Lung (tissue), 17 donors: ENCODE measurements at places on chromosomes 5 and 9.

DNA sequence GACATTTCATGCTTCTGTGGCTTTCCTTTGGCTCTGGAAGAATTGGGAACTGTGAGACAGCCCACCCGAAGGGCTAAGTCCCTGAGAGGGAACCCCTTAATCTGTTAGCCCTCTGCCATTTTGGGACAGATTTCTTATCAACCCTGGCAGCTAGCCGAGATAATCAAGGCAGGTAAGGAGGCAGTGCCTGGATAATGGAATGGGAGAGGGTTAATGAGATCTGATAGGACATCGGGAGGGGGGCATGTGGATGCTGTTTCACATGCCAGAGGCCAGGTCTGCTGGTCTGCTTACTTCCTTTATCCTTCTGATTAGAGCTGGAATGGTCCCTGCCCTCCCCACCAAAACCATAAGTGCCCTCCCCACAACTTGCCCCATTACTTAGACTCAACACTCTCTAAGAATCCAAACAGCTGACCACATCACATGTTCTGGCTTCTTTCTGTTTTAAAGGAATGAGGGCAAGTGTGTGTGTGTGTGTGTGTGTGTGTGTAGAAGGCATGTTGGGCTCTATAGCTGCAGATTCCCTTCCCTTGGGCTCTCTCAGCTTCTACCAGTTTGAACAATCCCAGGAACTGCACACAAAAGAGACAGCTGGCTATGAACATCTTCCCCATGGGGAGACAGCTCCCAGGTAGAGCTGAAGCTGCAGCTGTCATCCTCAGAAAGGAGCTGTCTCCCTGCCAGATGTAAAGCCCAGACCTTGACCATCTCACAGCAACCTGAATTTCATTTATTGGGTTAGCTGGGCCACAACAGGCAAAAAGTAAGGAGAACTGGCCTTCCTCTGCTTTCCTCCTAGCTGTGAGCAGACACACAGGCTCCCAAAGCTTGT lies 221.3 kb downstream of the PIK3R1 start:
- H3K27ac ChIP-seq = no peak overlapping the region
- no peak overlapping the region for H3K4me3 ChIP-seq
- H3K27me3 ChIP-seq = no peaks in the 10 kb centered on the region
- H3K36me3 ChIP-seq = no peaks in the 10 kb centered on the region
- DNase-seq = no peak

GRCh38 chr5:81553567-81554212 lies 159.8 kb upstream of the ACOT12 start:
- no peaks in the 10 kb centered on the region for H3K36me3 ChIP-seq
- peak; percentile 58 for DNase-seq
- H3K4me3 ChIP-seq = no peak overlapping the region
- H3K4me1 ChIP-seq = no peaks in the 10 kb centered on the region
- no peaks in the 10 kb centered on the region for H3K27me3 ChIP-seq

GRCh38 chr5:101288633-101289032 lies 385.6 kb upstream of the ST8SIA4 start:
- no peaks in the 10 kb centered on the region for H3K36me3 ChIP-seq
- H3K27ac ChIP-seq = no peak overlapping the region
- DNase-seq = no peak
- H3K27me3 ChIP-seq = no peaks in the 10 kb centered on the region
- no peaks in the 10 kb centered on the region for H3K4me1 ChIP-seq
- no peak overlapping the region for H3K4me3 ChIP-seq

DNA sequence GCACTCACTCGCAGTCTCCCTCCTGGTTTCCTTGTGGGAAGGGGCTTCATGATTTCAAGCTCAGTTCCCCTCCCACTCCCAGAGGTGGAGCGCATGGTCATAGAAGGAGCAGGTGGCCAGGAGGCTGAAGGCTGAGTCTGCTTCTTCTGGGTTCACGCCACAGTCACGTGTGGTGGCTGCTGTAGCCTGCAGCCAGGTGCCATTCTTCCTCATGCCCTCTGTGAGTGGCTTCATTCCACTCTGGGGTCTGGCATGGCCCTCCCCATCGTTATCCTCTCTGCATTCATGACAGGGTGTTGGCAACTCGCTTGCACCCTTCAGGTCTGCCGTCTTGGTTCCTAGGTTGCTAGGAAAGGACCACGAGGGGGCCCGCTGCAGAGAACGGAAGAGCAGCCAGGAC lies 3.5 kb downstream of the MRPL41 start:
- no peaks in the 10 kb centered on the region for H3K27me3 ChIP-seq
- no peak overlapping the region for H3K27ac ChIP-seq
- peaks cover 7% of the 10 kb centered on the region for H3K36me3 ChIP-seq
- H3K4me1 ChIP-seq = peaks cover 2% of the 10 kb centered on the region

DNA sequence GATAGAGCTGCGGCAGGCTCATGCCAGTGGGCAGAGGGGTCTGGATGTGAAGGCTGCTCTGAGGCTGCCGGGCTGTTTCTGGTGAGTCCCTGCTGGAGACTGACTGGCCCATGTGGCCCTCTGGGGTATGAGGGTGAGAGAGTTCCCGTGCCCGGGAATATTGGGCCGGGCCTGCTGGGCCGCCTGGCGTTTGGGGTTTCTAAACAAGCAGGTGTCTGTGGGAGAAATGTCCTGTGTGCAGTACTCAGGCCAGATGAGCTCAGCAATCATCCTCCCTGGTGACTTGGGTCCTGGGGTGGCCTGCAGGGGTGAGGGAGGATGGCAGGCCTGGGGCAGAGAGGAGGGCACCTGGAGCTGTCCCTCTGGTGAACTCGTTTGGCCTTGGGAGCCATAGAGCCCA lies 74.9 kb downstream of the MACROH2A1 start:
- DNase-seq = no peak
- no peaks in the 10 kb centered on the region for H3K27me3 ChIP-seq
- H3K4me1 ChIP-seq = no peaks in the 10 kb centered on the region

DNA sequence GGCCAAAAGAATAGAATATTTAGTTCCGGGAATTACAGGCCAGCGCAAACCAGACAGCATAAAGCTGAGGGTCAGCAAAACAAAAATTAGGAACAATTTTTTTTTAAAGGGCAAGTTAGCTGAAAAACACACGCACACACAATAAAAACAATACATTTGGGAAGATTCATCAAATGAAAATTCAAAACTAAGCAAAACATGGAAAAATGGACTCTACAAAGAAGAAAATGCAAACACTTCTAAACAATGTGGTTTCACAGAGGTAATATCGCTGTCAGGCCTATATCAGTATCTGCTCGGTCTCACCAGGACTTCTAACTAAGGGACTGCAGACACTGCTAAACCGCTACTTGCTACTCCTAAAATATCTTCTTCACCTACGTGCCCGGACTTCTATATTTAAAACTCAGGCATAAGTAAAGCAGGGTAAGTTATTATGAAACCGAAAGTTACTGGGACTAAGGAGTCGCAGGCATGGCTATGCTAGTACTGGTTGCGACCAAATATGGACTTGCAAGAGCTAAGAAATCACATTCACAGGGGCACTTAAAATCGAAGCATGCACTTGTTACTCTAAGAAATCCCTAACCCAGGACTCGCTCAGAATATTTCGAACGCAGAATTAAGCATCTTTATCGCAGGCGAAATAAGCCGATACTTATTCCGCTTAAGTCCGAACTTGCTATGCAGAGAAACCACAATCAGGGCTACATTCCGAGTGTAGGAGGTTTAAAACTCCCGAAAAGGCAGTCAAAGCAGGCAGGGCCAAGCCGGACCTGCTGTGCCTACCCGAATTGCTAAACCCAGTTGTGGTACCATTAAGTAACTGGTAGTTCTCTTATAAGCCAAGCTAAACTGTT lies 2.3 kb downstream of the ANXA2R start:
- peak overlapping the region; percentile 58 for H3K27ac ChIP-seq
- DNase-seq = peak; percentile 76
- peak overlapping the region; percentile 44 for H3K4me3 ChIP-seq
- H3K4me1 ChIP-seq = peaks cover 3% of the 10 kb centered on the region
- H3K27me3 ChIP-seq = peaks cover 85% of the 10 kb centered on the region
- H3K36me3 ChIP-seq = no peaks in the 10 kb centered on the region

DNA sequence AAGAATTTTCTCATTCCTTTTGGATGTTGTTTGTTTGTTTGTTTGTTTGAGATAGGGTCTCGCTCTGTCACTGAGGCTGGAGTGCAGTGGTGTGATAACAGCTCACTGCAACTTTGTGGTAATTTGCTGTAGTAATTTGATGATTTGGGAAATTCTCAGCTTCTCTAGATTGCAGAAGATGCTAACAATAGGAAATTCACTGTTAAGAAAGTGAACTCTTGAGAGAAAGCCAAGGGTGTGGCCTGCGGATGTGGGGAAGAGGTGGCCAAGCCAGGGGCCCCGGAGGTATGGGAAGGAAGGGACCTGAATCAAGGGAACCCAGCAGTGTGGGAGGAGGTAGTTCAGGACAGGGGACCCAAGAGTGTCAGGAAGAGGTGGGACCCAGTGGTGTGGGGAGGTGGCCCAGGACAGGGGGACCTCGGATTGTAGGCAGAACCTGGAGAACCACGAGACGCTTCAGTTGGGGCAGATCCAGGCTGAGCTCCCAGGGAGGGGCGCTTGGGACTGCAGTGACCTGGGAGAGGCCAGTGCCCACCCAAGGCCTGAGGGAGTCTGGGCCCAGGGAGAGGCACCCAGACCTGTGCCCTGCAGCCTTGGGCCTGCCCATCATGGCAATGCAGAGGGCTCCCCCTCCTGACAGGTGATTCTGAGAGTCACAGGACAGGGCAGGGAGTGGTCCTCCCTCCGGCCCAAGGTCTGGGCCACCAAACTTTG lies 5.6 kb upstream of the LCN2 start:
- H3K27ac ChIP-seq = no peak overlapping the region
- no peaks in the 10 kb centered on the region for H3K27me3 ChIP-seq
- no peak for DNase-seq
- peaks cover 2% of the 10 kb centered on the region for H3K4me1 ChIP-seq
- no peak overlapping the region for H3K4me3 ChIP-seq

GRCh38 chr5:169190849-169191248 lies 110.1 kb downstream of the SLIT3 start:
- DNase-seq = no peak
- H3K27ac ChIP-seq = no peak overlapping the region
- H3K36me3 ChIP-seq = no peaks in the 10 kb centered on the region
- H3K27me3 ChIP-seq = no peaks in the 10 kb centered on the region

- H3K36me3 ChIP-seq = no peaks in the 10 kb centered on the region
- peak overlapping the region; percentile 26 for H3K27ac ChIP-seq
- H3K4me3 ChIP-seq = no peak overlapping the region
- no peaks in the 10 kb centered on the region for H3K27me3 ChIP-seq
- no peak for DNase-seq
Observed at GRCh38 chr5:126851501-126852011, 74.6 kb downstream of the LMNB1 start.

- peaks cover 3% of the 10 kb centered on the region for H3K36me3 ChIP-seq
- peak within 1 kb of the TSS; percentile 66 for H3K4me3 ChIP-seq
- no peaks in the 10 kb centered on the region for H3K27me3 ChIP-seq
Observed at GRCh38 chr5:177592010-177592834, at the start of gene TMED9. TMED9 (plus strand) TSS chr5:177592203; CDS start chr5:177592215, 12 bp downstream.

- DNase-seq = no peak
- H3K36me3 ChIP-seq = no peaks in the 10 kb centered on the region
- H3K4me3 ChIP-seq = no peak overlapping the region
Observed at GRCh38 chr5:178335302-178336030, 102.9 kb upstream of the PHYKPL start.

DNA sequence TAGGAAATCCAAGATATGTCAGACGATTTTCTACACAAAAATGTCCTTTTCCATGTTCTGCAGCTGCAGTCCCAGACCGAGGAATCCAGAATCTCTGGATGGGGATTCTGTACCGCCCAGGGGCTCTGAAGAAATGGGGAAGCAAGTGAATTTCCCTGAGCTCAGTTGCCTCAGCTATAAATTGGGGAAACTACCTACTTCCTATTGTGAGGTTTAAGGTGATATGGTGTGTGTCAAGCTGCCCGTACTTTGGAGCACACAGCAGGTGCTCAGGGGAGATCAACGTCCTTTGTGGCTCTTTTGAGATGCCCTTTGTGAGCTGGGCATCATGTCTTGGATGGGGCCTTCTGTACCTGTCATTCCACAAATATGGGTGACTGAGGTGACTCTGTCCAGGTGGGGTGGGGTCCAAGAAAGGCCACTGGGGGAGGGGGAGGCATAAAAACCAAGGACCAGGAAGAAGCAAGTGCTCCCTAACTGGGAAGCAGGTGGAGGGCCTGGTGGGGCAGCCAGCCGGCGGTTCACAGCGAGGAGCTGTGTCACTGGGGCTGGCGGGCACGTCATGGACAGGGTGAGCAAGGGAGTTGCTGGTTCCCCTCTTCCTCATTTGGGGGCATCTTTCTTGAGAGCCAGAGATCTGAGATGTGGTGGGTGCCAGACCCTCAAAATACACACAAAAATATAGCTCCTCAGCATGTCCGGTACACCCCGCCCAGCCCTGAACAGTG lies 116.0 kb downstream of the CRB2 start:
- H3K27ac ChIP-seq = no peak overlapping the region
- no peaks in the 10 kb centered on the region for H3K36me3 ChIP-seq
- H3K4me1 ChIP-seq = no peaks in the 10 kb centered on the region
- no peaks in the 10 kb centered on the region for H3K27me3 ChIP-seq
- no peak overlapping the region for H3K4me3 ChIP-seq
